Renal cortical epithelial cell (primary cell): ENCODE measurements at places on chromosomes 11 and 22. TPM values are rescaled to one million over a fixed set of nuclear protein-coding genes. Genes with fewer than 3 reads are reported as not detected.
A peak's percentile ranks its signal among the peaks of the same experiment; 100 is the strongest.

DNA sequence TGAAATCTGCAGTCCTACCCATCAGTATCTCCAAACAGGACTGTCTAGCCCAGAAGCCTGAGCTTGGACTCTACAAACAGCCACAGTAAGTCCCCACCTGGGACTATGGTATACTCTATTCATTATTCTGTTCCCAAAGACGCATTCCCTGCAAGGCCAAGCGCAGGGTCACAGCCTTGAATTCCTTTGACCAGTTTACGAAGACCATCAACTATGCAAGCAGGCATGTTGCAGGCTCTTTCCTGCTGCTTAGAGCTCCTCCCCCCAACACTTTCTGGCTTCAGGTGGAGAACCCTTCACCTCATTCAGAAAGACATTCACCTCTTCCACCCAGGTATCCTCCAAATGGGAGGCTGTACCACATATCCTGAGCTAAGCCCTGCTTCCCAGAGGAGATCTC lies 62.5 kb downstream of the TIMP3 start:
- DNase-seq = no peak

DNA sequence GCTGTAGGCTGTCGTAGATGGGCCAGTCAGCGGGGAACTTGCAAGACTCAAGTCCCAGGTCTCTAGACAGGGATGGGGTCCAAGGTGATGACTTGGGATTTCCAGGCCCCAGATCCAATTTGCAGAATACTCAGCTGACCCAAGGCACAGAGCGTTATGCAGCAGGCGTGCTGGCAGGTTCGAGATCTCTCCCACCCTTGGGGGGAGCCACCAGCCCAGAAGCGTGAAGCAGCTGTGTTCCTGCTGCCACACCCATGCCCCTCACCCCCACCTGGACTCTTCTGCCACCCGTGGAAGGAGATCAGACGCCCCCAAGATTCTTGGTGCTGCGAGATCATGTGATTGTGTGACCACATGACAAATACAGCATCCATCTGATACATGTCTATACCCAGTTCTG lies 142.6 kb downstream of the BRD1 start:
- DNase-seq = no peak

DNA sequence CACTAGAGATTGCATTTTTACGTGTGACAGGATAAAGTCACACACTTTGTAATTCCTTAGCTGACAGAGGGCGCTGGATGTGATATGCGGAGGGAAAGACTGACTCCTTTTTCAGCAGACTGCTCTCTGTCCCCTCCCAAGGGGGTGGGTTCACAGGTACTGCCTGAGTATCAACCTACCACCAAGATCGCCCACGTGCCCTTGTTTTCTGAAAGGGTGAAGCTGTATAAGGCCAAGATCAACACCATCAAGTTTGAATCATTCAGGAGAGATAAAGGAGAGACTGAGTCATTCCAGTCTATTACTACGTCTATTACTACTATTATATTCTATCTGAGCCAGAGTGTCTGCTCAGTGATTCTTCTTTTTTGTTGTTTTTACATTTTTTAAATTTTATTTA lies 30.7 kb downstream of the BUD13 start:
- no peak for DNase-seq

GRCh38 chr22:39959640-39960447 lies at the start of gene TMA7B:
Gene TMA7B, plus strand, starts transcription at chr22:39960397. Its CDS starts 3,978 bp downstream, at chr22:39964375.
- peak; percentile 43 for DNase-seq

DNA sequence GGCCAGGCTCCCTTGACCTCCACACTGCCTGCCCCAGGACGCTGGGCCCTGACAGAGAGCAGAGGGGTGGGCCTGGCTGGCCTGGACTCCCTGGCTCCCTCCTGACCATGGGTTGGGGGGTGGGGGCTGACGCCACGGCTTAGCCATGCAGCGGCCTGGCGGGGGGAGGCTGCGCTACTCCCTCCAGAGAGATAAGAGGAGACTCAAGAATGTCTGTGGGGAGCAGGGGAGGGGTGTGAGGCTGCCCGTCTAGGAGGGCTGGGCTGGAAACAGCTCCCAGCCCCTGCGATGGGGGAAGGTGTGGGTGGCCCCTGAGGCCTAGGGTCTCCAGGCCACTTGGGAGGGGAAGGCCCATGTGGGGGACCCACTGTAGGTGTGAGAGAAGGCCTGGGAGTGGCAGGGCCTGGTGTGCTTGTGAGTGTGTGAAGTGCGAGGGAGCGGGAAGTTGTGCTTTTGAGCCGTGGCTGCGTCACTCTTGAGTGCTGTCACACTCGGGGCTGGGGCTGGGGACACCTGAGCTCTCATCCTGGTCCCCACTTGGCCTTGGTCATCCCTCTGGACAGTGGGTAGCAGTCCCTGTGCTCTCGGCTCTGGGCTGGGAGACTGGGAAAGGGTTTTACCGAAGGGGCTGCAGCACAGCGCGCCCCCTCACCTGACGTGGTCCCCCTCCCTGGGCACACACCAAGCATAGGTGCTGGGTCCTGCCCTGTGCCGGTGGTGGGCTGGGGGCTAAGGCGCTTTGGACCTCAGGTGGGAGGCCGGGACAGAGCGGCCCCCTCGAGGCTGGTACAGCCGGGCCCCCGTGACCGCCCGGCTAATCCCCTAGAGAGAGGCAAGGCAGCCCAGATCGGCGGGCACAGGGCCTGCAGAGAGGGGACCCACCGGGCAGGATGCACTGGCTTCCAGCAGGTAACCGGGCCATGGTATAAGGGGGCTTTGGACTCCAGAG lies 2.4 kb downstream of the MYRF start:
- DNase-seq = no peak

GRCh38 chr11:77884186-77884828 lies 63.4 kb downstream of the AAMDC start:
- no peak for DNase-seq

GRCh38 chr11:67354075-67355022 lies 1.0 kb upstream of the POLD4 start:
- DNase-seq = peak; percentile 99

DNA sequence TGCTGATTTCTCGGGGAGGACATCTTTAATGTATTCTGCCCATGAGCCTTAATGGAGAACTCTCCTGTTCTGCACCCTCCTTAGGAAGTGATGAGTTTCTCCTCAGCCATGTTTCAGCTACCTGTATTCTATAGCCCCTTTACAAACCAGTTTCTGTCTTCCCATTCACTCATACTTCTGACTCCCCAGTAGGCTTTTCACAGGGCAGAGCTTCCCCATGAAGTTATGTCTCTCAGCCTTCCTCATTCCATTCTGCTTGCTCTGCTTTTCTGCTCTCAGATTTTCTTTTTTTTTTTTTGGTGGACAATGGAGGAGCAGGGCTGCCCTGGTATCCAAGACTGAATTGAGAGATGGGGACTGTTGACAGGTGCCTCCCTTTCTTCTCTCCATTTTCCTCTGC lies 4.3 kb upstream of the OR52R1 start:
- DNase-seq = no peak

- peak; percentile 63 for DNase-seq
Observed at GRCh38 chr11:111604392-111605009, 2.3 kb downstream of the SIK2 start.

DNA sequence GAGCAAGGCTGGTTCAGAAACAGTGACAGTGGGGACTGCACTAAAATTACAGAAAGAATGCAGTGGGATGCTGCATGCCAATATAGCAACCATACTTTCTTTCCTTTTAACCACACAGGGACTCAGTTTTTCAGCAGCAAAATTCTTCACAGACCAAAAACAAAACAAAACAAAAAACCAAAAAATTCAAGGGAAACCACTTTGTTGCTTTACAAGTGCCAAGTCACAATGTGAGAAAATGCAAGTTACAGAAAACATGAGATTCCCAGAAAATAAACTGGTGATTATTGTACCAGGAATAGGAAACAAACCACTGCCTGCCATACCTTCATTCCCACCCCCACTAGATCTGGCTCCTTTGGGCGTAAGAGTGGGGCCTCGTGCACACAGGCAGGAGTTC lies 52.6 kb downstream of the TENM4 start:
- DNase-seq = no peak

GRCh38 chr11:57360991-57361390 lies 20.0 kb downstream of the PRG3 start:
- DNase-seq = no peak

GRCh38 chr22:37491106-37491505 lies 4.9 kb upstream of the MFNG start:
- no peak for DNase-seq

GRCh38 chr22:27780161-27780575 lies 21.4 kb downstream of the MN1 start:
- DNase-seq = no peak

GRCh38 chr11:88522624-88523385 lies 185.3 kb upstream of the CTSC start:
- DNase-seq = no peak

DNA sequence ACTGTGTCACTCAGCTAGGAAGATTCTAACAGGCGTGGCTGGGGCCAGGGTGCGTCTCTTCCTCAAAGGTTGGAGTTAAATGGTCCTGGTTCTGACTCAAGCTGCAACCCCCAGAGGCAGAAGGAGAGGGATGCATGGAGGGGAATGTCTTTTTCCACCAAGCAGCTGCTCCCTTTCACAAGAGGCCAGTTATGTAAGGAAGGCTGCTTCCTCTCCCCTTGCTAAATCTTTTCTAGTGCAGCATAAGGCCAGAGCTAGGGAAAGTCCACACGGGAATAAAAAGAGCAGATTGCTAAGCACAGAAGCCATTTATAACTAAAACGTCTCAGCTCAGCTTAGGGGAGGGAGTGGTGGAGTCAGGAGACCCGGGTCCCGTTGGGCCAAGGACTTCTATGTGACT lies 10.0 kb downstream of the PVALB start:
- no peak for DNase-seq

GRCh38 chr11:35516403-35516802 lies 9.0 kb downstream of the PAMR1 start:
- DNase-seq = no peak

Gene PHLDA2
- 2.0 and 4.9 TPM in 2 replicates for total RNA-seq

Gene GP1BB
- total RNA-seq = not detected in 2 replicates

Gene EIF3M
- total RNA-seq = 668 and 975 TPM in 2 replicates

Gene OR5A1
- total RNA-seq = not detected in 2 replicates

Gene C22orf42
- total RNA-seq = not detected in 2 replicates

Gene ST14
- 35.1 and 137 TPM in 2 replicates for total RNA-seq

Gene SEPTIN3
- total RNA-seq = 0.05 and 0.35 TPM in 2 replicates

Gene HNRNPUL2
- 4.3 and 18.4 TPM in 2 replicates for total RNA-seq

Gene TPBGL
- total RNA-seq = 0.55 TPM in 1 of 2 replicates, not detected in the other

Gene NXPE2
- 0.05 and 0.17 TPM in 2 replicates for total RNA-seq
